Myometrial cell (primary cell): ENCODE measurements at places on chromosomes 11 and 22. TPM values are rescaled to one million over a fixed set of nuclear protein-coding genes. Genes with fewer than 3 reads are reported as not detected.

The OR52N4 gene
- total RNA-seq = not detected in 2 replicates

The BARX2 gene
- not detected in 2 replicates for total RNA-seq

The DUSP8 gene
- 0.58 and 4.4 TPM in 2 replicates for total RNA-seq

The MS4A4A gene
- not detected in 2 replicates for total RNA-seq

The OR5A1 gene
- not detected in 2 replicates for total RNA-seq

The NLRP14 gene
- under 0.01 TPM in 1 of 2 replicates, not detected in the other for total RNA-seq

The P2RY2 gene
- total RNA-seq = not detected in 2 replicates

The PNPLA3 gene
- 3.5 and 4.9 TPM in 2 replicates for total RNA-seq

The SCGB1D2 gene
- total RNA-seq = not detected in 2 replicates

The RAD9A gene
- 3.0 and 6.1 TPM in 2 replicates for total RNA-seq

The ART5 gene
- not detected in 2 replicates for total RNA-seq

The DEFB131B gene
- total RNA-seq = not detected in 2 replicates

The GNB1L gene
- total RNA-seq = 19.7 and 20.8 TPM in 2 replicates

The MOGAT2 gene
- total RNA-seq = not detected in 2 replicates

The CSF2RB gene
- not detected in 2 replicates for total RNA-seq

The CBX7 gene
- 2.3 and 2.5 TPM in 2 replicates for total RNA-seq
